GM10248 (cell line): ENCODE measurements at places on chromosomes 2 and 18.

GRCh38 chr2:70994009-70994698 lies 519 bp downstream of the TEX261 start:
- peak; percentile 50 for DNase-seq

DNA sequence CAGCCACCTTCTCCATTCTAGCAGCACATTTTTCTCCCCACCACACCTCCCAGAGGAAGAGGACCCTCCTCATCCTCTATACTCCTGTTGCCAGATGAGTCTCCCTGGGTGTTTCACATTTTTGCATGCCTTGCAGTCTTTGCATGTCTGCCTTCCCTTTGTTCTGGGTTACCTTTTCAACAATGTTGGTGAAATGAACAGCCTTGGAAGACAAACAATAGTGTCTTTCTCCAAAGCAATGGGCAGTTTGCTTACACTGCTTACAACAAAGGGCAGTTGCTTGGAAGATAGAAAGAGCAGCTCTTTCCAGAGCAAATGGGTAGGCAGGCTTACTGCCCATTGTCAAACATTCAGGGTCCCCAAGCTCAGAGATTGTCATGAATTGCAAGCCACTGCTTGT lies 14.5 kb upstream of the SEH1L start:
- no peak for DNase-seq

- no peak for DNase-seq
Observed at GRCh38 chr2:152504618-152505017, 169.6 kb downstream of the FMNL2 start.

DNA sequence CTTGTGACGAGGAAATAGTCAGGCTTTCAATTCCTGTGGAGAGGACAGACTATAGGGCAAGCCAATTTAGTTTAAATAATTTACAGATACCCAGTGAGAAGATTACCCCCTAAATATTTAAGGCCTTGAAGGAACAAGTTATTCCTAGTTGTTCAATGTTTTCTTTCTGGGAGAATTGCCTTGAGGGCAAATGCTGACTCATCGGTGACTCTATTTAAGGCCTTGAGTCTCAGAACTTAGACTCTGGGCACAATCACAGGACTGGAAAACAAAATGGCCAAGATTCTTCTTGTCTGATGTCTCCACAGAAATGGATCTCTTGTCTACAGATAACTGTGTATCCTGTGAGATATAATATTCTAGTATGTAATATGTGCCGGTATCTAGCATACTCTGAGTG lies 467.1 kb downstream of the SUCLG1 start:
- DNase-seq, result no peak

GRCh38 chr18:45664824-45665763 lies 49.8 kb downstream of the SLC14A2 start:
- peak; percentile 76 for DNase-seq

- no peak for DNase-seq
Observed at GRCh38 chr2:75646090-75646582, 447 bp upstream of the MRPL19 start.

GRCh38 chr2:85394261-85394681 lies 15.9 kb downstream of the CAPG start:
- DNase-seq, result no peak

- no peak for DNase-seq
Observed at GRCh38 chr2:30709516-30709915, 97.7 kb downstream of the CAPN13 start.

GRCh38 chr2:131145040-131145439 lies 39.9 kb downstream of the PLEKHB2 start:
- no peak for DNase-seq

GRCh38 chr2:8416001-8416571 lies 265.8 kb upstream of the ID2 start:
- no peak for DNase-seq

- DNase-seq, result no peak
Observed at GRCh38 chr2:19574778-19575260, 216.4 kb upstream of the OSR1 start.

GRCh38 chr2:10980886-10981425 lies 69.2 kb downstream of the KCNF1 start:
- no peak for DNase-seq

DNA sequence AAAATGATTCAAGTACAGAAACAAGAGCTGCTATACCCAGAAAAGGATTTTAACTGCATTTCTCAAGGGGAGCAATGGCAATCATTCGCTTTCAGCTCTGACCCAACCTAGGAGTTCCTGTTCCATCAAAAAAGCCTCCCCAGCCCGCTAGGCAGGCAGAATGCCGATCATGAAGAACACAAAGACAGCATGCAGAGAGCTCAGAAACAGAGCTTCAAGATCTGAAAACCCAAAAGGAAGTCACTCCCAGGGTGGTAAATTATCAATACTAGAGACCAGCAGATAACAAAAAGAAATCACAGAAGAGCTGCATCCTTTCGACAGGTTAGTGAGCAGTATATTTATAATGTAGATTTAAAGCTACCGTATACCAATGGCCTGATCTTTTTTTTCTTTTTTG lies 84.8 kb upstream of the CRIM1 start:
- no peak for DNase-seq

- no peak for DNase-seq
Observed at GRCh38 chr2:68753318-68753717, 18.7 kb downstream of the ARHGAP25 start.

DNA sequence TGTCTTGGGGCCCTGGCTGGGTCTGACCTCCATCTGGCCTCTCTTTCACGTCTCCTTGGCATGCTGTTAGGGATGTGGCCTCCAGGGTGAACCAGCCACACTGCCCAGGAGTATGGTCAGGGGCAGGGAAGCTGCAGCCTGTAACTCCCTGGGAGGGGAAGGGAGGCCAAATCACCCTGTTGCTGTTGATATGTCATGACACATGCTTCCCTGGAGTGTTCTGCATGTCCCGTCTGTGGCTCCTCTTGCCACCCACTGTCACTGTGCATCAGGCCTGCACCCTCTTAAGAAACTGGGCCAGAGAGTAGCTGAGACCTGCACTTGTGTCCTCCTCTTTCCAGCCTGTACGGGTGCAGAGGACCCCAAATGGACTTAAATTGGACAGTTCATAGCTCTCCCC lies 221.3 kb downstream of the FHOD3 start:
- DNase-seq, result no peak

DNA sequence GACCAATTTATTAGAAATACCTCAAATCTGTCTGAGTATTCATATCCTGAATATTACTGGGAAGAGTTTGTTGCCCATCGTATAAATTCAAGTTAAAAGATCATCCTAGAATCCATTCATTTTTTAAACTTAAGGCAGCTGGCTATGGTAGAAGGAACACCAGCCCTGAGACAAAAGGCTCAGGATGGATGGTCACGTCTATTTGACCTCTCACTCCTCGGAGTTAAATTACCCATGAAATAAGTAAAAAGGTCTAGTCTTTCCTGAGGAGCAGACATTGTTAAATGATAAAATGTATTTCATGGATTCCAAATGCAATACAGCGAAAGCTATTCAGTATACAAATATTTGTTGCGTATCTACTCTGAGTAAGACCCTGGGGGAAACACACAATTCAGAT lies 826.0 kb upstream of the LRATD1 start:
- no peak for DNase-seq

DNA sequence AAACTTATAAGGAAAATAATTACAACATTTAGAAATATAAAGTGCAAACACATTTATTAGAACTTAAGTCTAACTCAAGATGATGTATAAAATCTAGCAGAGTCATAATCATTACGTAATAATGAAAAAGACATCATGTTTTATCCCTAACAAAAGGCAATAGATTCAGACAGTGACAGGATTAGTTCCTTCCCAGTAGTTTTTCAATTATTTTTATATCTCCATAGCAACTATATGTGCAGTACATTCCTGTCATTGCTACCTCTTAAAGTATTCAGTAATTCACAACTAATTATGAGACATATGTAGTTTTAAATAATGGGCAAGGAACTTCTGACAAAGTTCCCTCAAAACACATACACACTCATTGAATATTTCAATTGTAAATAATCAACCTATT lies 687.9 kb downstream of the CCDC85A start:
- no peak for DNase-seq

DNA sequence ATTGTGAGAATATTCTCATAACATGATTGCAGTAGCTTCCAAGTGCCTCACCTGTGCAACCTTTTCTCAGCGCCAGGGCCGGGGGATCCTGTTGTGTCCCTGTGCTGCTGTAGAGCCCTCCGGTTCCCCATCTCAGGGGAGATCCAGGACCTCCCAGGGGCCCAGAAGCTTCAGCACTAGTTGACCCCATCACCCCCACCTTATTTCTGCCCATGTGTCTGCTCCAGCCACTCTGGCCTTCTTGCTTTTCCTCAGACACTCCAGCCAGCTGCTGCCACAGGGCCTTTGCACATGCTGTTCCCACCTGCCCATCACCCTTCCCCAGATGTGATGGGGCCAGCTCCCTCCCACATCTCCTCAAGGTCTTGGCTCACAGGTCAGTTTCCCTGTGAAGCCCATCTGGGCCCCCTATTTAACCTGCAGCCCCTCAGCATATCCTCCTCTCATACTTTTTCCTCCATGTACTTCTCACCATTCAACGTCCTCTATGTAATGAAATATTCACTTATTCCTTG lies 226.5 kb downstream of the SEPTIN10 start:
- no peak for DNase-seq

DNA sequence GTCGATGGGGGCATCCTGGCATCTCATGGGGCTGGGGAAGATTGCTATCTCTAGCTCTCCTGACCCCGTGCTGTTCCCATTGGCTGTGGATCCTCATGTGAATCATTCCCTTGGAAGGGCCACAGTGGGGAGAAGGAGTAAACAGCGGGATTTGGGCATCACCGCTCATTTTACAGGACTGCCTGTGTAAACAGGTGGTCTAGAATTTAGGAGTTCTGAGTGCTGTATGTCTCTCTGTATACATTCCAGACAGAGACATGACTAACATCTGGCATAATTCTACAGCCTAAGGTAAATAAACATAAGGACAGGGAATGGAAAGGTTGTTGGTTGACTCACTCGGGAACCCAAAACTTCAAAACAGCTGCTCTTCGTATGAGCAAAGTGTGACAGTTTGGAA lies 92.7 kb downstream of the COPS8 start:
- no peak for DNase-seq

DNA sequence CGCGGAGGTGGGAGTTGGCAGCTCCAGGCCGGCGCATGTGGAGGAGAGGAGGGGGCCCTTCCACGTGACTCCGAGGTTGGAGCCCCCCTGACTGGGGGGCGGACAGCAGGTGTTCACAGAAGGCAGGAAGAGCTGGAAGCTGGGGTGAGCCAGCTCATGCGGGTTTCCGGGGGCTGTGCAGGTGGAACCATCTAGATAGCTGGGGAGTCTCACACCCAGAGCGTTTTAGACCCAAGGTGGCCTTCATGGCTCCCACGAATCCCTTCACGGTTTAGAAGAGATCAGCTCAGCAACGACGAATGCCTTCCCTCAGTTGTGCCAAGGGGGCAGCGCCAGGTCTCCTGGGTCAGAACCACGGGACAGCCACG lies 740.5 kb upstream of the SALL3 start:
- no peak for DNase-seq

GRCh38 chr2:20578895-20579825 lies 71.7 kb downstream of the HS1BP3 start:
- peak; percentile 75 for DNase-seq

DNA sequence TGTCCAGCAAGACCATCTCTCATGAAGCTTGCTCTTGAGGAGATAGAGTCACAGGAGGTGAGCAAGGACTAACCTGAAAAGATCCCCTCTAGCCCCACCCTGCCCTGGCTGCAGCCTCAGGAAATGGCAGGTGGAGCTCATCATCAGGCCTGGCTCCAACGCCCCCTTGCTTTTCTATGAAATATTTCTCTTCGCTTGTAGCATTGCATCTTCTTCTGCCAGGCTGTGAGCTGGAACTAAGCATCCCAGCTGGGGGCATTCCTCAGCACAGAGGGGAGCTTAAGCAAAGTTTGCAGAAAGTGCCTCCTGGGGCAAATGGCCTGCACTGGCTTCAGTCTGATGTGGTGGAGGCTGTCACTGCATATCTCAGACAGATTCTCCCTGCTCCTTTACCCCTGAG lies 90.1 kb upstream of the LGALSL start:
- no peak for DNase-seq

DNA sequence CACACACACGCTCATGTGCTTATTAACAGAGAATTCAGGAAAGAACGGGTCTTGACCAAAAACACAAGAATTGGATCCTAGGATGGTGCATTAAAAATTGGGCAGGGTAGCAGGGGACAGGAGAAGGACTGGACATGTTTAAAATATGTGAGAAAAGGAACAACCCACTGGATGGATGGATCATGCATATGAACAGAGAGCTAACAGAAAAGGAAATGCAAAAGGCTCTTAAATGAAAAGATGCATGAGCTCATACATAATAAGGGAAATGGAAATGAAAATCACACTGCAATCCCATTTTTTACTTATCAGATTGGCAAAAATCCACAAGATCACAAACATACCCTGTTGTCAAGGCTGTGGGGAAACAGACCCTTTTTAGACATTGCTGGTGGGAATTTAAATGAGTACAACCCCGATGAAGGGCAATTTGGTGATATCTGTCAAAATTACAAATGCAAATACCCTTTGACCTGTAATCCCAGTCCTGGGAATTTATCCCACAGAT lies 440.6 kb upstream of the SLC14A2 start:
- no peak for DNase-seq

DNA sequence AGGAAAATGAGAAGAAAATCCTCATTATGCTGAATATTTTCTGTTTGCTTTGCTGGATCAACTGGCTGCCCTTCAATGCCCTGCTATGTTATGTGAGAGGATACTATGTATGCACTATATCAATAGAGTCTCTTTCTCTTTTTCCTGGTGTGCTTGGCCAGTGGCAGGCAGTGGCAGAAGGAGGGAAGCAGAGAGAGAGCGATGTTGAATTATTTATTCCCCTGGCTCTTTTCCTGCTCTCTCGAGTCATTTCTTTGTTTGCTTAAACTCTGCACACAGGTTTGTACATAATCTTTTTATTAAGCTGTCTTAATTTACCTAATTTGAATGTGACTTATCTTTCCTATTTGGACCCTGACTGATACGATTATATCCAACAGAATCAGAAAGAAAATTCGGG lies 1727.3 kb downstream of the SUCLG1 start:
- DNase-seq, result no peak

GRCh38 chr2:70710038-70710690 lies 57.8 kb downstream of the ADD2 start:
- DNase-seq, result no peak

GRCh38 chr2:157856187-157856515 lies 20.0 kb downstream of the ACVR1 start:
- no peak for DNase-seq

- no peak for DNase-seq
Observed at GRCh38 chr2:217723981-217724380, 278.8 kb downstream of the TNS1 start.

DNA sequence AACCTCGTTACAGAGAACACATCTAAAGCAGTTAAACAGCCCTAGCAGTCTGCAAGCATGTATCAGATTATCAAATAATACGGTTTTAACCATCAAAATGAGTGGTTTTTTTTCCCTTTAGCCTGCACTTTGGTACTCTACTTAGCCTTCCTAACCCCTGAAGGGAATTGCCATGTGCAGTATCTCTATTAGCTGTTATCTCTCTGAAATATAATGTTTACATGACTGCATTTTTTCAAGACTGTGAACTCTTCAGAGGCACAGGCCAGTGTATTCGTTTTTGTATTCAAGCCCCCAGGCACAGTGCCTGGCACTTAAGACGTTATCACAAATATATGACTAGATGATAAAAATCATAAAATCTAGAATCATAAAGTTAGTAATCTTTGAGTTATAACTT lies 509.5 kb downstream of the PARD3B start:
- DNase-seq, result no peak

- DNase-seq, result no peak
Observed at GRCh38 chr18:59907660-59908059, 7.9 kb downstream of the PMAIP1 start.
